Ureter (tissue), 1 donor: ENCODE measurements at places on chromosomes 16 and 17. TPM values are rescaled to one million over a fixed set of nuclear protein-coding genes. Genes with fewer than 3 reads are reported as not detected.
A peak's percentile ranks its signal among the peaks of the same experiment; 100 is the strongest.

The IRX3 gene
- 10.9 TPM for total RNA-seq

GRCh38 chr17:44905006-44906000 lies 6.1 kb upstream of the EFTUD2 start:
- no peak for DNase-seq

DNA sequence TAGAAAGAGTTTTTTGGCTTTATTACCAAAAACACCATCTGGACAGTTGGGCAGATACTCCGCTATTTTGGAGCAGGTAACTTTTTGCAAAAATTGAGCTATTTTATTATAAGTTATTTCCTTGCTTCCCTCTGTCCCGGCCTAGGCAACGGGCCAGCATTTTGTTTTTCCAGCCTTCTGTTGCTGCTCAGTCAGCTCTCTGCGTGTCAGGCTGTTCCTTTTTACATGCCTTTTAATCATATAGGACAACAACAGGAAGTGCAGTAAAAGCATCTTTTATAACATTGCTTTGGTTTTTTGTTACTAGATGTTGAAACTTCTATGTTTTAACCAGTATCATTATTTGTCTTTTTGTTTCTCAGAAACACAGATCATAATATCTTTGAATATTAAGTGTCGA lies 30.4 kb downstream of the PPM1D start:
- no peak for DNase-seq

DNA sequence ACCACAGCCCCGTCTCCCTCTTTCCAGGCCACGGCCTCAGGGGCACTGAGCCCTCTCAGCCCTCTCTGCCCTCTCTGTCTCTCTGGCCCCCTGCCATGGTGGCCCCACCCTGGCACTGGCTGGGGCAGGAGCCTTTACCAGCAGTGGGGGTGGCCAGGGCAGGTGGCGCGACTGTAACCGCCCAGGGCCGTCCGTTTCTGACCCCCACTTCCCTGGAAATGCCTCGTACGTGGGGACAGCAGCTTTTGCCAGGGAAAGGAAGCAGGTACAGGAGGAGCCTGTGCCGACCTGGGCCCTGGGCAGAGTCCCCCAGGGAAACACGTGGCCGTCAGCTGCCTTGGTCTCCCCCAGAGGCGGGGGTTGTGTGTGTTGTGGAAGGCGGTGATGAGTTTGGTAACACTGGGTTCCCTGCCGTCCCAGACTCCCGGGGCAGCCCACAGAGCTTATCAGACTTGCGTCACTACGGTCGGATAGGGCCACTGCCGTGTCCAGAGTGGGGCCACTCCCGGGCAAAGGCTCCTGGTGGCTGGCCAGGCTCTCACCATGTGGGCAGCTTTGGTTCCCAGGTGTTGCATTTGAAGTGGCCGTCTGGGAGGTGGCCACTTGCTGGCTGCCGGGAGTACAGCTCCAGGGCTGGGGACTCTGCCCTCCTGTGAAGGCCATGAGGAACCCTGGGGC lies 249.3 kb upstream of the CIBAR2 start:
- DNase-seq: no peak

GRCh38 chr16:30839523-30840227 lies 52.7 kb upstream of the ZNF629 start:
- DNase-seq: no peak

The FAM20A gene
- 13.8 TPM for total RNA-seq

DNA sequence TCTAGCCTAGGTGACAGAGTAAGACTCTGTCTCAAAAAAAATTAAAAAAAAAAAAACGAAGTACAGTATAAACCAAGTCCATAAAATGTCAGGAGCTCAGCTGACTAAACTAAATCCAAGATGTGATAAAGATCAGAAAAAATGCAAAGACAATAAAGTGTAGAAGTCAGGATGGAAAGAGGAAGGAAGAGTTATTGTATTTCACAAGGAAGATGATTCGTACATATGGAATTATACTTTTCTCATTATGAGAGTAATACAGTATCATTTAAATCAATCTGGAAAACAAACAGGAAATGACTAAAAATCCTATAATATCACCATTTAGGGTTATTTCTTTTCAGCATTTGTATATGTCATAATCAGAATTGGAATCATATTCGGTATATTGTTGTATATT lies 11.4 kb upstream of the APOH start:
- DNase-seq: no peak

DNA sequence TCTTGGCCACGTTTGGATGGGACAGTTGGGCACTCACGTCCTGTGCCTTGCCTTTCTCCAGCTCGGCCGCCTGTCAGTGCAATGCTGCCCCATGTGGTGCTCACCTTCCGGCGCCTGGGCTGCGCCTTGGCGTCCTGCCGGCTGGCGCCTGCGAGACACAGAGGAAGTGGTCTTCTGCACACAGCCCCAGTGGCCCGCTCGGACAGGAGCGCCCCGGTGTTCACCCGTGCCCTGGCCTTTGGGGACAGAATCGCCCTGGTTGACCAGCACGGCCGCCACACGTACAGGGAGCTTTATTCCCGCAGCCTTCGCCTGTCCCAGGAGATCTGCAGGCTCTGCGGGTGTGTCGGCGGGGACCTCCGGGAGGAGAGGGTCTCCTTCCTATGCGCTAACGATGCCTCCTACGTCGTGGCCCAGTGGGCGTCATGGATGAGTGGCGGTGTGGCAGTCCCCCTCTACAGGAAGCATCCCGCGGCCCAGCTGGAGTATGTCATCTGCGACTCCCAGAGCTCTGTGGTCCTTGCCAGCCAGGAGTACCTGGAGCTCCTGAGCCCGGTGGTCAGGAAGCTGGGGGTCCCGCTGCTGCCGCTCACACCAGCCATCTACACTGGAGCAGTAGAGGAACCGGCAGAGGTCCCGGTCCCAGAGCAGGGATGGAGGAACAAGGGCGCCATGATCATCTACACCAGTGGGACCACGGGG lies 7.1 kb downstream of the ACSF3 start:
- DNase-seq: no peak

- no peak for DNase-seq
These were observed 161.9 kb downstream of the WSCD1 start for GRCh38 chr17:6231886-6232731.

GRCh38 chr16:67673712-67674580 lies 7.3 kb downstream of the C16orf86 start:
- DNase-seq: peak; percentile 79

The CBLN1 gene
- 0.26 TPM for total RNA-seq

The JPH3 gene
- 0.91 TPM for total RNA-seq

DNA sequence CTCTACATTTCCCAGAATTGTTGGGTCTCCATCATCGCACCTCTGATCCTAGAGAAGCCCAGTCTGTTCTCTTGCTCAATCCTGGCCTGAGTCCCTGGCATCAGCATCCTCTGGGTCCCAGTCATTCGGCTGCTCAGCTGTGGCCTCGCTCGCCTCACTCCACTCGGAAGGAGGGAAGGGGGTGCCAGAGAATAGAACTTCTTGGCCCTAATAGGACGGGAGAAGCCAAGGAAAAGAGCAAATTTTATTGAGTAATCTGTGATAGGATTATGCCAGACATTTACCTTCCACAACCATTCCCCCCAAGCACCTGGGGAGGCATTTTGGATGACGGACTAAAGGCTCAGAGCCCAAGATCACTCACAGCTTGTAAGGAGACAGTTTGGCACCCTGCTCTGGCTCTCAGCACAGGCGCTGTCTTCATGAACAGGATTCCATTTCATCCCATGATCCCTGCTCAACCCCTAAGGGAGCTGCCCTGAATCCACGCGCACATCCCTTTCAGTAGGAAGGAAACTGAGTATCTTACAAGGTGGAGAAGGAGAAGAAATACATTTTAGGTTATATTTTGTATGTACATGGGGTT lies 498 bp upstream of the CLEC10A start:
- no peak for DNase-seq

GRCh38 chr17:1227917-1228780 lies 42.1 kb upstream of the BHLHA9 start:
- DNase-seq: no peak

DNA sequence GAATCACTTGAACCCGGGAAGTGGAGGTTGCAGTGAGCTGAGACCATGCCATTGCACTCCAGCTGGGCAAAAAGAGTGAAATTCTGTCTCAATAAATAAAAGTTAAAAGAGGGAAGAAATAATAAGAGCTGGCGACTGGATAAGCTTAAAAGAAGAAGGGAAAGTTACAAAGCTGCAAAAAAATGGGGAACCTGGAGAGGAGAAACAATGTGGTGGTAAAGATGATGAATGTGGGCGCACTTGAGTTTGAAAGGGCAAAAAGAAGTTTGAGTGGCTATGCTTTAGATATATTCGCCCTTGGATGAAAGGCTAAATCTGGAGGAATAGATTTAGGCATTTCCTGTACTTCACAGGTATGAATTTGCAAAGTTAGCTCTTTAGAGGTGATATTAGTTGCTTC lies 53.0 kb upstream of the YPEL2 start:
- no peak for DNase-seq

DNA sequence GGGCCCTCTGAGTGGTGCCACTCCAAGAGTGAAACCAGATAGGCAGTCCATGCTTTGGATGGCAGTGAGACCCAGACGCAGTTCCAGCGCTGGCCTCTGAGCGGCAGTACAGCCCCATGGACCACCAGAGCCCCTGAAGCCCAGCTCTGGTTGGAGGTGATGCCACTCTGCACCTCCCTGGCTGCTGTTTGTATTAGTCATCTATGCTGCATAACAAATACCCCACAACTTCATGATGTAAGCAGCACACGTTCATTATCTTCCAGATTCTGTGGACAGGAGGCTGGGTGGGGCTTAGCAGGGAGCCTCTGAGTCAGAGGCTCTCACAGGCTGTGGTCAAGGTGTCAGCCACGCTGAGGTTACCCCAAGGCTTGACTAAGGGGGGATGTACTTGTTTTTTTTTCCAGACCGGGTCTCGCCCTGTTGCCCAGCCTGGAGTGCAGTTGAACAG lies 5.1 kb upstream of the NME4 start:
- DNase-seq: no peak

- DNase-seq: no peak
These were observed 46.1 kb downstream of the CYTH1 start for GRCh38 chr17:78735832-78736525.

- DNase-seq: no peak
These were observed 257.5 kb downstream of the CDH11 start for GRCh38 chr16:64864232-64864809.

DNA sequence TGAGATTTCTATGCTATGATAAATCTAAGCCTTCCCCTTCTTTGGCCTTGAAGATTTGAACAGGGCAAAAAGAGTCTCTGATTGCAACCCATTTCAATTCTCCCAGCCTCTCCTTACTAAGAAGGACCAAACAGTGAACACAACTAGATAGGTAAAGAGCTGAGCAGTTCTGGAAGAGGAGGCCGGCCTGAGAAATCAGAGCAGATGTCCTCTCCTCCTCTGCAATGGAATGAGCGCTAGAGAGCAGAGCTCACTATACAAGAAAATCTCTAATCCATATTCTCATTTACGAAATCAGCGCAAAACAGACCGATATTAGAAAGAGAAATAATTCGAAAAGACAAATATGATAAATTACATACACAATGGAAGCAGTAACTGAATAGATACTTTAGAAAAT lies 124.2 kb downstream of the CDK5R1 start:
- no peak for DNase-seq

DNA sequence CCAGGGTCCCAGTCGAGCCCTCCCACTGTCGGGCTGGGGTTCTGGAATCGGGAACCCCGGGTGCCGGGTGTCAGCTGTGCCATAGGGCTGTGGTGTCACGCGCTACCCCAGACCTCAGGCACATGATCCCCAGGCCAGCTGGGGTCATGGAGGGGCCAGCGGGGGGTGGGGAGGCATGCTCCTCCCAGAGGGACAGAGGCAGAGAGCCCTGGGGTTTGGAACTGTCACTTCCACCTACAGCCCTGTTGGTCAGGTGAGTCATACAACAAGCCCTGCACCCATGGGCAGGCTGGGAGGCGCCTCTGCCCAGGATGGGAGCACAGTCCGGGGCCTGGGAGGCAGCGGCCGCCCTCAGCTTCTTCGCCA lies 63.0 kb downstream of the BAIAP2 start:
- peak; percentile 61 for DNase-seq

- no peak for DNase-seq
These were observed 182.5 kb downstream of the SNX29 start for GRCh38 chr16:12159028-12159427.

DNA sequence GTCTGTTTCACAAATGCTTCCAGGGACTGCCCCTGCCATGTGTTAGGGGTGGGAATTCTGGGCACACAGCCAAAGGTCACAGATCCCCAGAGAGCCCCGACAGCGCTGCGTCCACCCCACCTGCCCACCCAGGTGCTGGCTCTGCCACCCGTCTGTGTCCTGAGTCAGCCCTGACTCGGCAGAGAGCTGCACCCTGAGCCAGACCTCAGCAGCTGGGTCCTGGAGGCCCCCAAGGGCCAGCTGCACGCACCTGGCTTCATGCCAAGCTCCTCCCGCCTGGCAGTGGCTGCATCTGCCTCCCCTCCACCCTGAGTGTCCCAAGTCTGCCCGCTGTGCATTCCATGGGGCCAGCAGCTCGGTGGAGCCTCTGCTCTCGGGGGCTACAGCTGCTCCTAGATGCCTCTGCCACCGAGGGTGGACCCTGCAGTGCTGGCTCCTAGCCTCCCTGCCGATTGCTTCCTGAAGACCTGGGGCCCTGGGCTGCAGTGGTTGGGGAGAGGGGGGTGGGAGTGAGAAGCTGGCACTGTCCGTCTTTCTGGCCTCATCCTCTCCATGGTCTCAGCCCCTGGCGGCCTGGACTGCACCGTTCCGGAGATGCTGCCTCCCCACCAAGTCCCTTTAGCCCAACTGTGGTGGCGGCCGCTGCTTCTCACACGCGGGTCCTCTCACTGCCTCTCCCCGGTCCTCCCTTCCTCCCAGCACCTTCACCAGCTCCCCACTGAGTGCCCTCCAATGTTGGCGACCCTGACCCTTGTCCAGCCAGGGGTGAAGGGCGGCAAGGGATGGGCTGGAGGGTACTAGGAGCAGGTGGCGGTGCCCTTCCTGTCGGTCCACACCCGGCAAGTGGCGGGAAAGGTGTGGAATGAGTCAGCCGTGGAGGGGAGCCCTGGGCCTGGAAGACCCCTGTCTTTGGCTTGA lies 3.0 kb downstream of the SECTM1 start:
- no peak for DNase-seq

- no peak for DNase-seq
These were observed 12.5 kb downstream of the GPRC5C start for GRCh38 chr17:74444406-74444805.

DNA sequence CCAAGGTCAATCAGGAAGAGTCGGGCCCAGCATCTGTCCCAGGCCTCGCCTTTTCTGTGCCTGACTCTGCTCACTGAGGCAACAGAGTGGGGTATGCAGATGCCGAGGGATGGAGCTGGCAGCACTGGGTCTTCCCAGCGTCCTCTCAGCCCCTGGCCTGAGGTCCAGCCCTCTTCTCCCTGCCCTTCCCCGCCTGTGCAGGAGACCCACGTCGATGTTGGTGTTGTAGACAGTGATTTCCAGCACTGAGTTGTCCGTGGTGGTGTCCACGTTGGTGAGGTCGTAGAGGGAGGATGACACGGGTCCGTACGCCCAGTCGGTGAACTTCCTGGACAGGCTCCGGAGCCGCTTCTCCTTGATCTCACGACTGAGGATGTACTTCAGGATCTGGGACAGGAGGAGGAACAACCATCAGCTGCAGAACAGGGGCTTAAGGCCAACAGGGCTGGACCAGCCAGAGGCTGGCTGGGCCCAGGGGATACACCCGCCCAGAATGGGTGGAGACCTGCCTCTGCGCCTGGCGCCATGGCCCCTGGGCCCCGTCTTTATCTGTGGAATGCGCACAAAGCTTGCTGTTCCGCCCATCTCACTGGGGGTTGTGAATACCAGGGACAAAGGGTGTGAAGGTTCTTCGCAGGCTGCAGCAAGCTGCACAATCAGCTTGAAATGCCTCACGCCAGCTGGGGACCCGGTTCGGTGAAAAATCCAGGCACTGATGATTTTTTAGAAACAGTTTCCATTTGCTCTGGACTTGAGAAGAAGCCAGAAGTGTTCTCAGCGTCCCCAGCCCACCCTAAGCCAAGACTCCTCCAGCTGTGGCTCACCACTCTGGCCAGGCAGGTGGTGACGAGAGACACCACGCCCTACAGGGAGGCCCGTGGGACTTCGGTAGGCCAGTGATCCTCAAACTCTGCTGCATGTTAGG lies 27.5 kb downstream of the TRPV3 start:
- DNase-seq: peak; percentile 81
